ENCODE measurements at places on chromosomes 3 and 15.

DNA sequence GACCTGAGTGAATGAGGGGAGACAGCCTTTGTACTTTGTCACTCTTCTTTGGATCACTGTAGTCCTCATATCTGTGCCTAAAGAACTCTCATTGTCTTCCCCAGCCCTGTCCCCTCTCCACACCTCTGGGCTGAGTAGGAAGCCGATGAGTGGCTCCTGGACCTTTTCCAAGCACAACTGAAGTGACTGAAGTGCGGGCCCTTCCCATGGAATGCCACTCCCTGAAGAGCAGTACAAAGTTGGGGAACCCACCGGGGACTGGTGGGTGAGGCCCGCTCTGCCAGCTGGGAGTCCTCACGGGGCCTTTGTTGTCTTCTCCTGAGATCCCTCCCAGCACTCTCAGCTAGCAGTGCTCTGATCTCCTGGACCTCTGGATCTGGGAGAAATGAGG is 90.1 kb downstream of the AAGAB start:
- DNase-seq = no peak

- DNase-seq = no peak
Measured at GRCh38 chr15:45030743-45031142, 7.7 kb downstream of the SORD start.

GRCh38 chr3:149104484-149104883 is 18.2 kb upstream of the HLTF start:
- DNase-seq = no peak

DNA sequence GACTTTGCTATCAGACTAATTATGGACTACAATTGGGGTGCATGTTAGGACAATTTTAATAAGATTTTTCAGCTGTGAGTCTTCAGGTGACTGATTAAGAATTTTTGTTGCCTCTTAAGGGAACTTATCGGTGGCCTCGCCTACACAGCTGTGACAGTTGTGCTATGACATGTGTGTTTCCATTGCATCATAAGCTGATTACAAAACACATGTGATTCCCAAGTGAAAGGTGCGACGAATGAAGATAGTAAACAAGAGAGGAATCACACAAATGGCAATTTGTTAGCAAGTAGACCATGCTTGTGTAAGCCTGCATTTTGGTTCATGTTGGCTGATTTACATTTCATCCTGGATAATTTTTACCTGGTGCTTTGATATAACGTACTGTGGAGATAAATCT is 8.3 kb downstream of the ROBO2 start:
- no peak for DNase-seq

DNA sequence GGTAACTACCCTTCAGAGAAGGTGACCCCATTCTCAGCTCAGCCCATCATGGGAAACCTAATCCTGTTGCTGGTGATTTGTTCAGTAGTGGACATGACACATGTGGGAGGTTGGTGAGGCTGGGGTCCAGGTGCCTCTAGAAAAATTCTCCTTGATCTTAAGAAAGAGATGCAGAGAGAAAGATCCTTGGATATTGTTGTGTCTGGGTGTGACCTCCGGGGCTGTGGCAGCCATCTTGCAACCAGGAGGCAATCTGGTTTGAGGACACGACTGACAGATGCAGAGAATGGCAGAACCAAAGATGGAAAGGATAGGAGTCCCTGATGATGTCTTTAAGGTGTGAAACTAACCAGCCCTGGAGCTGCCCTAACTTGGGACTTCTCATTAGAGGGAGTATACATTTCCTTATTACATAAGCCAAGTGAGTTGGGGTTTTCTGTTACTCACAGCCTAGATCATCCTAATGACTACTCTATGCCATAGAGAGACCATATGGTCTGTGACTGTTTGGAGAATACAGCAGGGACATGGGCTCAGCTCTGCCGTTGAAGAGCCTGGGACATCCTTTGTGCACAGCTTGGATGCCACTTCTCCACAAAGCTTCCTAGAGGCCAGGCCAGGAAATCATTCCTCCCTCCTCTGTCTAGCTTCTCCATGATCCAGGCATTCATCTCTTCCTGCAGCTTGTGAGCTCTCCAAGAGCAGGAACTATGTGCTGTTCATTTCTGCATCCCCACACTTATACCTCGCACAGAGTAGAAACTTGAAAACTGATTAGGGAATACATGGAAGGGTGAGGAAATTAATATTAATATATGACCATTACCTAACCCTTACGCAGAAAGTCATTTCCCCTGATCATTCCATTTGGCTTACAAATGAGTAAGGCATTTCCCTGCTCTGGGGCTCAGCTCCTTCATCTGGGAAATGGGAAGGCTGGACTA is 45.9 kb downstream of the HRH1 start:
- no peak for DNase-seq

- DNase-seq = no peak
Measured at GRCh38 chr3:30203301-30203700, 403.1 kb upstream of the TGFBR2 start.

DNA sequence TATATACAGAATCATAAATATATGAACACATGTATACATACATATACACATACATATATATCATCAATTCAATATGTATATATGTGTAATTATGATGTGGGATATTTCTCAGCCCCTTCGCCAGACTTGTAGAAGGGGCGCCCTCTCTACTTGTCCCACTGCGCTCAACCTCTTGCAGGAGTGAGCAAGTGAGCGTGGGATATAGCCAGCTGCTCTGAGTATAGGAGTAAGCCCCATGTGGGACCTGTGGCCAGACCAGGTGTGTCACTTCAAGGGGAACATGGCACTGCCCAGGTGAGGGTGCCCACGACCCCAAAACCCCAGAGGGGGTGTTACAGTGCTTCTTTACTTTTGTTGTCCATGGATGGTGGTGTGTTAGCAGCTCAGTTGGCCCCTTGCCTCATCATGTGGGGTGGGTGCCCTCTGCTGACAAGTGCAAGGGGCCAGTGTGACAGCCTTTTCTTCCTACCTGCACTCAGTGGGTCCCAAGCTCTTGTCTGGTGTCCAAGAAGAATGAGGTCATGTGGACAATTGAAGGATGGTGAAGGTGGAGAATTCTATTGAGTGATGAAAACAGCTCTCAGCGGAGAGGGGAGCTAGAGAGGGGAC is 304.1 kb downstream of the UNC13C start:
- DNase-seq = no peak

All from stimulated activated CD8-positive, alpha-beta memory T cell treated with anti-CD3 and anti-CD28 coated beads, Interleukin-12 subunit alpha, Interleukin-12 subunit beta, amount 100 ng/mL, for 4 hours (primary cell).